Uterus (tissue), 4 donors: ENCODE measurements at places on chromosomes 6 and 20. TPM values are rescaled to one million over a fixed set of nuclear protein-coding genes. Genes with fewer than 3 reads are reported as not detected.

- DNase-seq = no peak
These were observed 171.0 kb downstream of the TBC1D7 start for GRCh38 chr6:13157293-13157692.

DNA sequence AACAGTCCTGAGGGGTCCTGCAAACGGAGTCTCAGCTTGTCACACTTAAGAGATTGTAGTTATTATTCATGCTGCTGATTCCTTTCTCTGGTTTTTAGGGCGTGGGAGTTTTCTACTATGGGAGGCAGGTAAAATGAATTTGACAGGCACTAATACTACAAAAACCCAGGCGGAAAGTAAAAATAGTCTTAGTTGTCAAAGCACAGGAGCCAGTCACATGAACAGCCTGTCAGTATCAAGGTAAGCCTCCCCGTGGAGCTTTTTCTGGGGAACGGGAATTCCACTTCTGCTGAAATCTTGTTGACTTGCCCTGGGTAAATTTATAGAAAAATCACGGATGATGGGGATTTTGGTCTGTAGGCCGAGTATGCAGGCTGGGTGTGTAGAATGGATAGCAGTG, 79.8 kb downstream of the SLC24A3 start:
- no peak for DNase-seq

The SAMD10 gene
- not detected for total RNA-seq

The VGLL2 gene
- not detected for total RNA-seq

The PRR18 gene
- total RNA-seq = not detected

The GSTA1 gene
- total RNA-seq = 0.95 TPM

The WFDC2 gene
- 15.5 TPM for total RNA-seq
